ENCODE measurements at places on chromosomes 11 and 22.

GRCh38 chr11:75664389-75664788 is 4.4 kb downstream of the MAP6 start:
- DNase-seq, result no peak

GRCh38 chr11:11502263-11502861 is 119.4 kb downstream of the GALNT18 start:
- no peak for DNase-seq

DNA sequence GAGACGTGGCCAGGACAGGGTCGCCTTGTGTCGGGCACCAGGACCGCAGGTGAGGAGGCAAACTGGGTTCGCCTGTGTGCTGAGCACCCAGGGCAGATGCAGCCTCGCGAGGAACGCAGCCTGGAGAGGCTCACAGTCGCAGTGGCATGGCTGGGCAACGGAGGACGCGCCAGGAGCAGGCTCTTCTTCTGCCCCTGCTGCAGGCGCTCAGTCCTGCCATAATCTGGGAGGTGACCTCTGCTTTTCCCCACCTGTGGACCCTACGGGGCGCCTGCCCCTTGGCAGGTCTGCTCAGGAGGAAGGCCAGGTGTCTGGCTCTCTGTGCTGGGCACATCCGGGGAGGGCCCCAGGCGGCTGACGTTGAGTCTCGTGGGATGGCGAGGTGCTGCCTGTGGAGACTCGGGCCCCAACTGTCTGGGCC is 1136.2 kb downstream of the BRD1 start:
- no peak for DNase-seq

DNA sequence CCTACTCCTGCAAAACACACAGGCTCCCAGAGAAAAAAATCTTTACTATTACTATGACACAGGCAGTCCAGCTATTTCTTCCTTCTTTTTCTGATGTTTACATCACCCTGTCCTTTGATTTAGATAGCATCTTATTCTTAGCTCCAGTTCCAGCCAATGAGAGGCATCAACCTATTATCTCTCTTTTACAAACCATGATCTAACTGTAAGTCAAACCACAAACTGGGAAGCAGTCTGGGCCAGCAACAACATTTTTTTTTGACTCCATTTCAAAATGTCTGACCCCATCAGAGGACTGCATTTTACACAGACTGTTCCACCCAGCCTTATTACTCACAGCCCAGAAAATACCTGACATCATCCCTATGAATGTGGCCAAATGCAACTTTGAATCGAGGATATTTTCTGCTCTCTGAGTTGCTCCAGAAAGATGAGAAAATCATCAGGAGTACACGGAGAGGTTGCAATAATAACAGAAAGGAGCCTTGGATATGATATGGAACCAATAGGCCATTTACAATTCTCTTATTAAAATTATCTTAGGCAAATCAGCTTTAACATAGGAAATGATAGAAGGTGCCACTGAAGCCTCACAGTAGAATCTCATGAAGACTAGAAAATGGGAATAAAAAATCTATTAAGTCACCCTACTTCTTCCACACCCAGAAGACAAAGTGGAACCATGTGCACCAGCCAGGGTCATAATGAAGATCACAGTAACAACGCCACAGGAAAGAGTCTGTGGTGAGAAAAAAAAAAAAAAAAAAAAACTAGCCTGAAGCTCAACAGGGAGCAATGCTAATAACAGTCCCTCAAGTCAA is 21.2 kb downstream of the TBRG1 start:
- DNase-seq, result peak; percentile 90

GRCh38 chr11:133526790-133527189 is 5.5 kb downstream of the OPCML start:
- DNase-seq, result no peak

Measured in osteoblast (primary cell).